ENCODE measurements at places on chromosomes 6 and 20. TPM values are rescaled to one million over a fixed set of nuclear protein-coding genes. Genes with fewer than 3 reads are reported as not detected.

- H3K27ac ChIP-seq = peak overlapping the region; percentile 65
- H3K27me3 ChIP-seq = no peaks in the 10 kb centered on the region
- H3K4me1 ChIP-seq = peaks cover 96% of the 10 kb centered on the region
- peak overlapping the region; percentile 3 for H3K4me3 ChIP-seq
- no peaks in the 10 kb centered on the region for H3K36me3 ChIP-seq
- DNase-seq = no peak
These were observed 35.0 kb downstream of the SESN1 start for GRCh38 chr6:109059571-109060021.

- no peak overlapping the region for H3K4me3 ChIP-seq
- no peaks in the 10 kb centered on the region for H3K36me3 ChIP-seq
- no peaks in the 10 kb centered on the region for H3K27me3 ChIP-seq
- H3K4me1 ChIP-seq = no peaks in the 10 kb centered on the region
These were observed 373.6 kb downstream of the CDH26 start for GRCh38 chr20:60331688-60332300.

DNA sequence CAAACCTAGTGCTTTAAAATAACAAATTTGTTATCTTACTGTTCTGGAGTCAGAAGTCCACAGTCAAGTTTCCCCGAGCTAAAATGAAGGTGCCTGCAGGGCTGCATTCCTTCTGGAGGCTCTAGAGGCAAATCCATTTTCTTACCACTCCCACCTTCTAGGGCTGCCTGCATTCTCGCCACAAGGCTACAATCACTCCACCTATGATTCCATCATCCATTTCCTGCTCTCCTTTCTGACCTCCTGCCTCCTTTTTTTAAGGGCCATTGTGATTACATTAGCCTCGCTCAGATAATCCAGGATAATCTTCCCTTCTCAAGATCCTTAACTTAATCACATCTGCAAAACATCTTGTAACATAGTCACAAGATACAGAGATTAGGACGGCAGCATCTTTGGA lies 42.4 kb upstream of the SIRT5 start:
- no peaks in the 10 kb centered on the region for H3K27me3 ChIP-seq
- no peak for DNase-seq
- H3K36me3 ChIP-seq = no peaks in the 10 kb centered on the region

DNA sequence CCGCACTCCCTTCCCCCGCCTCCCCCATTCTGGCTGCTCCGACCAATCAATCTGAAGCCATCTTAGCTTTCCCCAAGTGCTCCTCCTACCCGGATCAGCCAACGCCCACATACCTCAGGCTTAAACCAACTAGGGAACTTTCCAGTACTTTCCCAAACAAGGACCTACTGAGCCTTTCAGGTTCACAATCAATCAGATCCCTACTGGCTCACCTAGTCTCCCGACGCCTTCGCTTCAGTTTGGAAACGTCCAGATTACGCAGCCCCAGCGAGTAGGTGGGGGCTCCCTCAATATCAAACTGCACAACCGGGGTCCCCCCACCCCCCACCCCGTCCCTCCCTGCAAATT lies 432 bp downstream of the HSPA1L start:
- H3K4me3 ChIP-seq = peak overlapping the region; percentile 66
- H3K36me3 ChIP-seq = no peaks in the 10 kb centered on the region
- no peaks in the 10 kb centered on the region for H3K27me3 ChIP-seq
- peaks cover 39% of the 10 kb centered on the region for H3K4me1 ChIP-seq

- no peak overlapping the region for H3K27ac ChIP-seq
- no peaks in the 10 kb centered on the region for H3K36me3 ChIP-seq
- no peak overlapping the region for H3K4me3 ChIP-seq
- H3K27me3 ChIP-seq = no peaks in the 10 kb centered on the region
These were observed 6.1 kb downstream of the C20orf173 start for GRCh38 chr20:35523298-35523888.

Gene C20orf144
- total RNA-seq = not detected

Gene MUCL3
- total RNA-seq = not detected

Gene PI16
- 56.9 TPM for total RNA-seq

Gene OR2H1
- not detected for total RNA-seq

Data from esophagus muscularis mucosa (tissue), 4 donors.